Muscle of arm (tissue), 14 donors: ENCODE measurements at places on chromosomes 16 and 17. TPM values are rescaled to one million over a fixed set of nuclear protein-coding genes. Genes with fewer than 3 reads are reported as not detected.

CHMP6 gene
- polyA plus RNA-seq, result 20.7 TPM

USP43 gene
- polyA plus RNA-seq, result 0.45 TPM

- DNase-seq, result no peak
Observed at GRCh38 chr17:42566215-42566882, 551 bp upstream of the MLX start.

GRCh38 chr16:23924128-23924527, 88.3 kb downstream of the PRKCB start:
- no peak for DNase-seq

DNA sequence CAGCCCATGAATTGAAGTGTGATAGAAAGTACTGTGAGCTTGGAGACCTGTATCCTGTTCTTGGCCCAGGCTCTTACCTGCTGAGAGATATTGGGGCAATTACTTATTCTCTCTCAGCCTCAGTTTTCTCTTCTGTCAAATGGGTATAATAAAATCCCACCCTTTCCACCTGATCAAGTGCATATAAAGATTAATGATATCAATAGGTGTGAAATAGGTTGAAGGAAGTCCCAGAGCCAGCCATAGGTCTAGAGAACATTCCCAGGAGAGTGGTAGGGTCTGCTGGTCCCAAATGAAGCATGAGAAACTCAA, 81.2 kb downstream of the GNAO1 start:
- no peak for DNase-seq

MEAK7 gene
- not detected for polyA plus RNA-seq

- no peak for DNase-seq
Observed at GRCh38 chr16:80346111-80346632, 194.6 kb upstream of the DYNLRB2 start.

- DNase-seq, result no peak
Observed at GRCh38 chr17:14150619-14151018, 81.3 kb downstream of the COX10 start.

DNA sequence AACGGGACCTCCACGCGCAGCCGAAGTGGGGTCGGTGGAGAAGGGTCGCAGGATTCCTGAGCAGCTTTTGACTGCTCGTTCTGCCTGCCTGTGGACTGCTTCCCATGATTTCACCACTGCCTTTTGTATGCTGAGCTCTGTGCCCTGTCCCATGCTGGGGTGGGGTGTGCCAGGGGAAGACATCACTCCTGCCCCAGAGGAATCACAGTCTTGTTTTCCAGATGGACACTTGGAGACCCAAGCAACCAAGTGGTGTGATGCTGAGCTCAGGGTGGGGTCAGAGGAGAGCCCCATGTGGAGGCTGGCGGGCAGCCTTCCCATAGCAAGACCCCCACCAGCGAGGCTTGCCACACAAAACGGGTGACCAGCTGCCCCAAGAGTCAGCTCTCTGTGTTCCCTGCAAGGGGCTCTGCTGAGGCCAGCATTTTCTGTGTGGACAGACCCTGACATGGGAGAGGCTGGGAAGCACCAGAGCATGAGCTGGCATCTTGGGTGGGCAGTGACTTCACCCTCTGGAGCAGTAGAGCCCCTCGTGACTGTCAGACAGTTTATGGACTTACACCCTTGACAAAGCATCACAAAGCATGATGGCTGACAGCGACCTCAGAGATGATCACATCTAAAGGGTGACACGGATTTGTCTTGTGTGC, 111.9 kb downstream of the GNAO1 start:
- DNase-seq, result no peak

PMFBP1 gene
- polyA plus RNA-seq, result 2.4 TPM

RUNDC3A gene
- polyA plus RNA-seq, result 0.72 TPM

GRCh38 chr17:9006175-9006767, 15.0 kb upstream of the NTN1 start:
- DNase-seq, result no peak
